ENCODE measurements at places on chromosomes 16 and 17.

- DNase-seq = no peak
Measured at GRCh38 chr17:61218438-61218837, 181.2 kb upstream of the TBX2 start.

GRCh38 chr16:89607937-89608740, 5.3 kb upstream of the DPEP1 start:
- no peak for DNase-seq

- no peak for DNase-seq
Measured at GRCh38 chr17:42456223-42457106, 2.2 kb upstream of the ATP6V0A1 start.

DNA sequence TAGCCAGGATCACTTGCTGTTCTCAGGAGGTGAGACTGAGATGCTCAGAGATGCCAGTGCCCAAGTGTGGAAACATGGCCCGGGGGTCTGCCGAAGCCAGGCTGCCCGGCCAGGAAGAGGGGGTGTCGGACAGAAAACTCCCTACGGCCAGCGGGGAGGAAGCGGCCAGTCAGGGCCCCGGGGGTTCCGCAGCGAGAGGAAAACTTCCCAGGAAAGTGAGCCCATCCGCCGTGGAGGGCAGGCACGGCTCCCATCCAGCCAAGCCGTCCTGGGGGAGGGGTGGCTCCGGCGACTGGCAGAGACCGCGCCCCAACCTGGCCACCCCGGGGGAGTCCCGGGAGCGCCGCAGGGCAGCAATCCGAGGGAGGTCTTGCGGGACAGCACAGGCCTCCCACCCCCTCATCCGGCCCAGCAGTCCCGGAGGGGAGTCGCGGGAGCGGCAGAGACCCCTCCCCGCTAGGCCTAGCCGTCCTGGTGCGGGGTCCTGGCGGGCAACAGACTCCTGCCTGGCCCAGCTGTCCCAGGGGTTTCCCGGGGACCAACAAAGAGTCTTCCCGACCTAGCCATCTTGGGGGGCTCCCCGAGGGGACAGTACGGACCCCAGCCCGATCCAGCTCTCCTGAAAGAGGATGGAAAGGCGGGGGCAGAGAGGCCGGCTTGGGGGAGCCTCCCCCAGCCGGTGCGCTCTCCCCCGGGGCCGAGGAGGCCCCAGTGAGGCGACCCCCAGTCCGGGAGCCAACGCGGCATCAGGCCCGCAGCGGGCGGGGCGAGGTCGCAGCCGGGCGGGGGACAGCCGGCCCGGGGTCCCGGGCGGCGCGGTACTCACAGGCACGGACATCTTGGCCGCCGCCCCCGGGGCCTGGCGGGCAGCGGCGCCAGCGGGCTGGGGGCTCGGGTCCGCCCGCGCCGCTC, 13.8 kb upstream of the BCAR1 start:
- no peak for DNase-seq

DNA sequence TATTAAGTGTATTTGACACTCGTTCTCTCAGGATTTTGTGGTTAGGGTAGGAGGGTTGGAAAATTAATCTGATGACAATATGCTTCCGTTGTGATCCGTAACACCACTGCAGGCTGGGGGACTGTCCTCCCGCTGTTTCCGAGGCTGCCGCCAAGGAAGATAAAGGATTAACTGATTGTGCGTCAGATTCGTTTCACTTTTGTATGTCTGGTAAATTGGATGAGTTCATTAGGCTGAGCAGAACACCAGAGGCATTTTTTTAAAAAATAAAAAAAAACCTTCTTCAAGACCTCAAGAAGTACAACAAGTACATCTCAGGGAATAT, 486.7 kb upstream of the SALL1 start:
- DNase-seq = no peak

DNA sequence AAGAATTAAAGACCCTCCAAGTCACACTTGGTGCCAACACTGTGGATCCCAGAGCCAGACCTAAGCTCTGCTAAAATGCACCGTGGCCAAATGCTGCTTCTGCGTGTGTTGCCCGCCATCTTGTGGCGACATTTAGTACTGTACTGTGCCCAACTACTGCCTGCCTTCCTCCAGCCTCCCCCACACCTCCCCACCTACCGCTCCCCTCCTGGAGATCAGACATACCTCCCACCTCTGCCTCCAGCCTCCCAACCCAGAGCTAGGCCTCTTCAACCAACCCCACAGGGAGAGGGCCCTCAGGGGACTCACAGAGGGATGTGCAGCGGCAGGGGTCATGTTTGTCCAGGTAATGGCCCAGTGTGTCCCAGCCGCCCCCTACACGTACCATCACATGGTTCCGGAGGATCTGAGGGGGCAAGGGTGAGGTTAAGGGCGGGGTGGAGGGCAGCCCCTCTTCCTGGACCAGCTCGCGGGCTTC, 5.5 kb downstream of the GAS2L2 start:
- DNase-seq = no peak

DNA sequence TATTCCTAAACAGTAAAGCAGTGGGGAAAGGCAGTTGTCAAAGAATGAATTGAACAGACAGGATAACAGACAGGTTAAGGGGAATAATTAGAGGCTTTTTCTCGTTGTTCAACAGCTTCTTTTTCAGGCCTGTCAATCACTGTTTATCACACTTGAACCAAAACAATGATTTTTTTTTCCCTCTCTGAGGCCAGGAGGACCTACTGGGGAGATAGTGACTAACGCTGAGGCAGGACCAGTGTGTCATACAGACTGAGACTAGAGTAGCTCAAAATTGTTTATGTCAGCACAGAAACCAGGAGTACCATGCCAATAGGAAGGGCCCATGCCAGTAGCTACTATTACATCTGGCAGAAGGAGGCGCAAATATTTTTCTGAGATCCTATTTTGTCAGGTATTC, 41.3 kb upstream of the NLK start:
- DNase-seq = no peak

Data from esophagus squamous epithelium (tissue), 5 donors.